ENCODE measurements at places on chromosomes 4 and X.

DNA sequence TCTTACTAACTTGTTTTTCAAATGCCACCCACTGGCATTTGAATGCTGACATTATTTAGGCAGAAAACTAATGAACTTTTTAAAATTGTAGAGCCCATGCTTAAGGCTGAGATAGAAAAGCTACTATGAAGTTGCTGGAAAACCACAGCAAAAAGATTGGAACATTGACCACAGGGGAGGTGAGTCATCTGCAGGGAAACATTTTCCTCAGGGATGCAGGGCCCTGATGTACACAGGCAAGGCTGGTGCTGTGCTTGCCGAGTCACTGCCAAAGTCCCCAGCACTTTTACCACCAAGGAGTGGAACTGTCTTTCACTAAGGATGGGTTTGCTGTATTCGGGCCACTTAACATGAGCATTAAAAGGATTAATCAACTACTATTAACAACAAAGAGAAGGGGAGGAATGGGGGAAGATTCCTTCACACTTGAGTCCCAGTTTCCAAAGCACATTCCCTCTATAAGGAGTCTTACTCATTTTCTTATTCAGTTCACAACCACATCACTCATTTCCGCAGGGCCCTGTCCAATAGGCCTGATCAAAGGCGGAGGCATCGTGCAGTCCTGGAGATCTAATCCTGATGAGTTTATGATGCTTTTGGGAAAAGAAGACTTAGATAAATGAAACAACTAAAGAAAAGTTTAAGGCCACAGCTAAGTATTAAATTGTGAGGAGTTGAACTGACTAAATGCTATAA lies 202.9 kb upstream of the NPY2R start:
- H3K4me3 ChIP-seq: no peak overlapping the region
- H3K27me3 ChIP-seq: no peaks in the 10 kb centered on the region
- H3K27ac ChIP-seq: no peak overlapping the region
- no peaks in the 10 kb centered on the region for H3K36me3 ChIP-seq
- no peak for DNase-seq

DNA sequence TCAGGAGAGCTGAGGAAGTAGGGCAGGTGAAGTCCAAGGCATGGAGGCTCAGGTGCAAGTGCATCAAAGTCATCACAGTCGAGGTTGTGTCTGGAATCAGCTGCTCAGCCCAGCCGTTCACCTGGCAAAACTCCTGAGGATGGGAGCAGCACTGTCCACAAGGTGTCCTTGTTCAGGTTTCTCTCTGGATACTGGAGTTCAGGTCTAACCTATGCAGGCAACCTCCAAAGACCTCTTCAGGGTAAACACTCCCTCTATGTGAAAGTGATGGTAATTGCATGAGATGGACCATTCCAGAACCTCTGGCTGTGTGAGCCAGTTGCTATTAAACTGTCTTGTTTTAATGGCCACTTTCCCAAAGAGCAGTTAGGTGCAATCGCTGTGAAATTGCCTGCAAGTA lies 120.2 kb upstream of the PSAPL1 start:
- H3K4me1 ChIP-seq: no peaks in the 10 kb centered on the region
- no peaks in the 10 kb centered on the region for H3K36me3 ChIP-seq
- no peak overlapping the region for H3K4me3 ChIP-seq
- H3K27me3 ChIP-seq: no peaks in the 10 kb centered on the region
- H3K27ac ChIP-seq: no peak overlapping the region

GRCh38 chr4:92516450-92516849 lies 212.7 kb downstream of the GRID2 start:
- no peak overlapping the region for H3K4me3 ChIP-seq
- no peak for DNase-seq
- H3K27me3 ChIP-seq: no peaks in the 10 kb centered on the region
- no peaks in the 10 kb centered on the region for H3K4me1 ChIP-seq

GRCh38 chr4:39032218-39033085 lies at the start of gene TMEM156:
TSS of gene TMEM156 (minus strand) at chr4:39032409. CDS start at chr4:39032313, 96 bp downstream.
- H3K27ac ChIP-seq: peak within 1 kb of the TSS; percentile 89
- peaks cover 57% of the 10 kb centered on the region for H3K4me1 ChIP-seq
- no peaks in the 10 kb centered on the region for H3K27me3 ChIP-seq
- peak within 1 kb of the TSS; percentile 77 for H3K4me3 ChIP-seq
